ENCODE measurements at places on chromosomes 16 and 17. TPM values are rescaled to one million over a fixed set of nuclear protein-coding genes. Genes with fewer than 3 reads are reported as not detected.

The CTNS gene
- 9.9 TPM for total RNA-seq

The KRTAP4-9 gene
- total RNA-seq = not detected

The SDK2 gene
- 1.6 TPM for total RNA-seq

The NPB gene
- 3.7 TPM for total RNA-seq

The CCL2 gene
- 300 TPM for total RNA-seq

The FBXL16 gene
- total RNA-seq = not detected

The KLHL36 gene
- 39.2 TPM for total RNA-seq

The OXLD1 gene
- total RNA-seq = 36.5 TPM

The PTGES3L gene
- total RNA-seq = 2.3 TPM

The HASPIN gene
- 11.7 TPM for total RNA-seq

The ABCC12 gene
- 0.48 TPM for total RNA-seq

The NPIPB9 gene
- total RNA-seq = not detected

The CD300A gene
- not detected for total RNA-seq

The CDC6 gene
- 38.9 TPM for total RNA-seq
